Karpas-422 (cell line): ENCODE measurements at places on chromosomes 7 and 10. TPM values are rescaled to one million over a fixed set of nuclear protein-coding genes. Genes with fewer than 3 reads are reported as not detected.
A peak's percentile ranks its signal among the peaks of the same experiment; 100 is the strongest.

DNA sequence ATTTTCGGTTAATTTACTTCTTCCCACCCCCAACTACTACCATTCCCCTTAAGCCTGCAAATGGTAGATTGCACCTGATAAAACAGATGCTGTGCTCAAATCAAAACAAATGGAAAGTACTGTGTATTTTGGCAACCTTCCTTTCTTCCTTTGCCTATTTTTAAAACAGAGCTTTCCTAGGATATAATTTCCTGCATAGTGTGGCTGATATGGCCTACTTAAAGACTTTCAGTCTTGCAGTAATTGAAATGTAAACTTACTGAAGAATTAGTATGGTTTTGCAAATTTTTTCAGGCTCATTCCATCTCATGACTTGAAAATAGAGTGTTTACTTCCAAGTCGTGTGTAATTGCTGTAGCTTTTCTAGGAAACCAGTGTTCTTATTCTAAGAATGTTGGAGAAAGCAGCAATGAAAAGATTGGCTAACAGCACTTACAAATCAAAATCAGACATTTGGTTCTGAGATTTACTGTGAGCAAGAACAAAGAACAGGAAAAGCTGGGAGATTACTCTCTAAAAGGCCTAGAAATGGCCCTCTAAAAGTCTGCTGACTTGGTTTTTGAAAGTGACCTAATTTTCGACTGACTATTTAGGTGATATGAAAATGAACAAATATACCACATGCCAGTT, 52.0 kb downstream of the REEP3 start:
- no peak for DNase-seq

DNA sequence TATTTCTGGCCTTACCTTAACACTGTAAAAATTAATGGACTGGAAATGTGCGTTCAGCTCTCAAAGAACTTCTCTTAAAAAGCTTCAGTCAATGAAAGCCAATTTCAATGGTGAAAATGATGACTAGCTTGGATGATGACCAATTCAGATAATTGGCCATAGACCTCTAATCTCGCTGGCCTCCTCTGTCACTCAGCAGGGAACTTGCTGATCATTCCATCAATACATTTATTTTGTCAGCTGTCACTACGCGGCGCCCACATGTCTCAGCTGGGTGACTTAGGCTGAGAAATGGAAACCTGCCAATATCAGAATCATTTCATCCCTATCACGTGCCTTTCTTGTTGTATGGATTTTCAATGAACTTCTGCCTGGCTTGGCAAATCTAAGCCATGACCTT, 673.0 kb upstream of the AUTS2 start:
- DNase-seq = no peak

- no peak for DNase-seq
Observed at GRCh38 chr10:612696-613095, 76.8 kb downstream of the DIP2C start.

- peak; percentile 86 for DNase-seq
Observed at GRCh38 chr7:73738220-73738611, 386 bp downstream of the ABHD11 start.

GRCh38 chr7:47354831-47355541, 226.9 kb downstream of the TNS3 start:
- no peak for DNase-seq

- DNase-seq = no peak
Observed at GRCh38 chr7:103810112-103810744, 179.2 kb downstream of the RELN start.

GRCh38 chr7:29980151-29980550, 9.4 kb downstream of the SCRN1 start:
- DNase-seq = no peak

- no peak for DNase-seq
Observed at GRCh38 chr10:47425813-47426419, 41.8 kb upstream of the ZNF488 start.

DNA sequence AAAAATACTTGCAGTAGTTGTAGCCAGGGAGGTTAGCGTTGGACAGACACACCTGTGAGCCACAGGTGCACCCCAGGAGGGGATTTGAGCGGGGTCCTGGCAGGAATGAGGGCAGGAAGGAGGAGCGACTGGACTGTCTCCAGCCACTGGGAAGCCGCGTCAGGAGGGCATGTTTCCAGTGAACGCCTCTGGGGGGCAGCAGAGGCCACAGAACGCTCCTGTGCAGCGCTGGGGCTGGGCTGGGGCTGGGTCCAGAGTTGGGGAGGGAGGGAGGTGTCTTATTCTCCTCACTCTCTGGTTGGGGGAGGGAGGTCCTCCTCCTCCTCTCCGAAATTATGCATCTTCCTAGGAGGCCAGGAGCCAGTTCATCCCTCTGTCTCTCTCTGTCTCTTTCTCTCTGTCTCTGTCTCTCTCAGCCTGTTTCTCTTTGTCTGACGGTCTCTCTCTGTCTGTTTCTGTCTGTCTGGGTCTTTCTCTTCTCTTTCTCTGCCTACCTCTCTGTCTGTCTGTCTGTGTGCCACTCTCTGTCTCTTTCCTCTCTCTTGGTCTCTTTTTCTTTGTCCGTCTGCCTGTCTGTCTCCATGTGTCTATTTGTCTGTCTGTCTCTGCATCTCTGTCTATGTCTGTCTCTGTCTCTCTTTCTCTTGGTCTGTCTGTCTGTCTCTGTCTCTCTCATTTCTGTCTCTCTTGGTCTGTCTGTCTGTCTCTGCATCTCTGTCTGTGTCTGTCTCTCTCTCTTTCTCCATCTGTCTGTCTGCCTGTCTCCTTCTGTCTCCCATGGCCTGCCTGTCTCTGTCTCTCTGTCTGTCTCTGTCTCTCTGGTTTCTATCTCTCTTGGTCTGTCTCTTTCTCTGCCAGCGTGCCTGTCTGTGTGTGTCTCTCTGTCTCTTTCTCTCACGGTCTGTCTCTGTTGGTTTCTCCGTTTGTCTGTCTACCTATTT, 9.9 kb upstream of the PSMG3 start:
- peak; percentile 85 for DNase-seq

Gene DPYSL4
- total RNA-seq = 0.11 TPM in 1 of 2 replicates, not detected in the other

Gene BAIAP2L1
- not detected in 2 replicates for total RNA-seq

Gene CTTNBP2
- total RNA-seq = not detected in 2 replicates
